Stimulated activated CD4-positive, alpha-beta T cell treated with anti-CD3 and anti-CD28 coated beads, Interleukin-2, amount 100 ng/mL, for 24 hours (primary cell): ENCODE measurements at places on chromosomes 6 and 20.

- no peak for DNase-seq
These were observed 56.8 kb upstream of the PHIP start for GRCh38 chr6:79134699-79135474.

GRCh38 chr20:46099491-46100287 lies 9.9 kb upstream of the NCOA5 start:
- DNase-seq: peak; percentile 20

- DNase-seq: peak; percentile 83
These were observed at the start of gene CST7 for GRCh38 chr20:24948939-24949679. Gene CST7, plus strand, starts transcription at chr20:24949269. Its CDS starts 237 bp downstream, at chr20:24949506.

- DNase-seq: no peak
These were observed 9.1 kb downstream of the LBP start for GRCh38 chr20:38355161-38356012.

GRCh38 chr6:127180426-127180825 lies 62.0 kb downstream of the RSPO3 start:
- DNase-seq: no peak
